ENCODE measurements at places on chromosomes 7 and 10. TPM values are rescaled to one million over a fixed set of nuclear protein-coding genes. Genes with fewer than 3 reads are reported as not detected.

Gene ERVW-1
- total RNA-seq = not detected

Gene NPY
- total RNA-seq = 3.7 TPM

Gene PRKCQ
- 8.7 TPM for total RNA-seq

Gene CRPPA
- 9.6 TPM for total RNA-seq

Gene SLC26A5
- total RNA-seq = 0.71 TPM

Gene LLCFC1
- not detected for total RNA-seq

Gene TMEM229A
- total RNA-seq = 1.9 TPM

Gene PLAC9
- total RNA-seq = 43.8 TPM

Gene TNS3
- total RNA-seq = 74.2 TPM

Gene GIMAP4
- total RNA-seq = 22.5 TPM

Gene PNLIPRP2
- not detected for total RNA-seq

Gene CTAGE6
- 2.9 TPM for total RNA-seq

Gene SLC26A3
- total RNA-seq = not detected

Gene FAM221A
- 21.3 TPM for total RNA-seq

Gene FRMPD2
- total RNA-seq = 27.3 TPM
